ENCODE measurements at places on chromosomes 6 and 20.

GRCh38 chr6:166655251-166655650, 28.2 kb upstream of the RPS6KA2 start:
- no peak for DNase-seq

DNA sequence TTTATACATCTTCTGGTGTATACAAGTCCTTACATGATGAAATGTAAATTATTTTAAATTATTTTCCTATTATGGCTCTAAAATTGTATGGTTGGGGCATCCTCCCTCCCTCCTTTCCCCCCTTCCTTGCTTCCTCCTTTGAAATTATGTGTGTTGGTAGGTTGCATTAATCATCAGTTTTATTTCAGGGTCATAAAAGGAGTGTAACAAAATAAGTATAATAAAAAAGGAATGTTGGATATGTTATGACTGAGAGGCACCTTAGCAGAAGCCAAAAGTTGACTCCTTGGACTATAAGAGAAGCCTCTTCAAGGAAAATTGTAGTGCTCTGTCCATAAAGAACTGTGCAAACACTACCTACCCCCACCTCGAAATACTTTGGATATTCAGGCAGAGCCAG, 46.6 kb upstream of the PTPRK start:
- no peak for DNase-seq

DNA sequence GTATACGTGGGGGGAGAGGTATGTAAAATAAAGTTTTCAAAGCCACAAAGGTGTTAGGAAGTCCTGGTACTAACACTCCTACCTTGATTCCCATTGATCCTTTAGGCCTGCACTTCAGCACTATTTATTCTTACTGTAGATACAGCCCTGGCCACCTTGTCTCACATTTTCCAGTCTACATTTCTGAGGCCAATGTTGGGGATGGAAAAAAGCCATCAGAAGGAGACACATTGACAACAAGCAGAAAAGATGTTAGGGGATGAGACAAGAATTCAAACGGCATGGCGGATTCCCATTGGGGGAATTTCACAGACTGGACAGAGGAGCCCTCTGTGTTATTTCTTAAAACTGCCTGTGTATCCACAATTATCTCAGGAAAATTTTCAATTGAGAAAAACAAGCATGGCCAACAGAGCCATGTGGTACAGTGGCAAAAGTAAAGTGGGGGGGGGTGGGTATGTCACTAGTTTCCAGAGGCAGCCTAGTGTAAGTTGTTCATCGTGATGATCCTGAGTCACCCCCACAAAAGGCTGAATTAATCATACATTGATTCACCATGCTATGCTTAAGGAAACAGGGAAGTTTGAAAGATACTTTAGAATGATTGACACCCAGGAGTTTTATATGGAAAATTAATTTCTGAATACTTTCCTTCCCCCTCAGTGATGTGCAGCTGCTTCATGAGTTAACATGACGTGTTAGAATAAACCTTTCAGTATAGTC, 40.5 kb downstream of the RREB1 start:
- DNase-seq = no peak

GRCh38 chr6:11805259-11806053, 26.9 kb upstream of the ADTRP start:
- no peak for DNase-seq

DNA sequence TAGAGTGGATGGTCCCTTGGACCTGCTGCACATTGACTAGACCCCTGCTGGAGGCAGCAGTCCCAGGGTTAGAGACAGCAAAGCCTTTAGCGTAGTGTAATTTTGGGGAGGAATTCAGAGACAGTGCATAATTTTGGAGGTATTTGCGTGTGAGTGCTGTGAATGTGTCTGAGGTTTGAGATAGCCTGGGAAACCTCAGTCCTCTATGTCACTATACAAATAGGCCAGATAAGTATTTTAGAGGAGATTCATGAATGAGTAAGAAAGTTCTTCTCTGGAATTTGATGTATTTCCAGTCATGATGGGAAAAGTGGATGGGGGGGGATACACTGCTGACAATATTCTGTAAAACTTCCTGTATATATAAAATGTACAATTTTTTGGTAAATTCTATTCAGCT, 25.8 kb upstream of the MTRF1L start:
- DNase-seq = no peak

DNA sequence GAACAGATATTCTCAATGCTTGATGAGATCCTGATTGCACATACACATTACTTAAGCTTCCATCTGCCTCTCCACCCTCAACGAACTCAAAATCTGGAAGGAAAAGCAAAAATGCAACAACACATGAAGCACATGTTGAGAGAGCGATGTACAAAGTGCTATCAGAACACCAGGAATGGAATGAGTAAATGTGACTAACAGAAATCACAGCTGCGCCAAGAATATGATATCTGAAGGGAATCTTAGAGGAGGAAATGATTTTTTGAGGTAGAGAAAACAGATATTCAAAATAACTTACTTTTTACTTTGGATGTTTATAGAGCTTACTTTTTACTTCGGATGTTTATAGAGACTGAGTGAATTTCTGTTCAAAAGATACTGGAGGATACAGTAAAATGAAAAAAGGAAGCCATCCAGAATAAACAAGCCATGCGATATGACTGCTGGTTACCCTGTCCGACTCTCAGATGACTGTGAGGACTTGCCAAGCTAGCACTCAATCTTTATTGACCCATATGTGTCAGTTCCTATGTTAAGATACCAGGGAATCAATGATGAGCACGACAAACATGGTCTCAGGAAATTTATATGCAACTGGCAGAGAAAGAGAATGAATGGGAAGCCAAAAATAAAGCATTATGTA, 102.0 kb downstream of the SMLR1 start:
- DNase-seq = peak; percentile 43

DNA sequence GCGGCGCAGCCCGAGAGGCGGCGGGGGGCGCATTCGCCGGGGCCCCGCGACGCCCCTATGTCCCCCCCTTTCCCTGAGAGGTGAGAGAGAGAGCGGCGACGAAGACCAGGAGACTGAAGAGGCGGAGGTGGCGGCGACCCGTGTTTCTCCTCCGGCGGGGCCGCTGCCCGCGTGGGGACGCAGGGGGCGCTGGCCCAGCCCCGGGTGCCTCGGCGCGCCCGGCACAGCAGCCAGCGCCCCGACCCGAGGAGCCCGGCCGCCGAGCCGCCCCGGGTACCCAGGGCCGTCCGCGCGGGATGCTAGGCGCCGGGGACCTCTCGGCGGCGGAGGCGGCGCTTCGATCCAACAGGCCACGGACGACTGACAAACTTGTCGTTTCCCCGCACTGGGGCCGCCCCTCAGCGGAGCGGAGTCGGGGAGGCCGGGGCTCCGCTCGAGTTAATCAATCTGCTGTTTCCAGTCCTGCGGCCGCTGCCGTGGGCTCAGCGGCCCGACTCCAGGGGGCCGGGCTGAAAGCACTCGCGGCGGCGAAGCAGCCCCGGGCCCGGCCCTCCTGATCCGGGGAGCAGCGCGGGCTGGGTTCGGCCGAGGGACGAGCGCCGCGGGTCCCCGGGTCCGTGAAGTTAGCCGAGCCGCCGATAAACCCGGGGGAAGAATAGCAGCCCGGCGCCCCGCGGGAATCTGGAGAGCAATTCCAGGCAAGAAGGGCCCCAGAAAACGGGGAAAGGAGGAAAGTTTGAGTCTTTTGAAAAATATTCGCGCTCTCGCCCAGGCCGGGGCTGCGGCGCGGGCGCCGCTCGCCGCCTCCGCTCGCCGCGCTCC, 631 bp downstream of the MDGA1 start:
- DNase-seq = no peak

DNA sequence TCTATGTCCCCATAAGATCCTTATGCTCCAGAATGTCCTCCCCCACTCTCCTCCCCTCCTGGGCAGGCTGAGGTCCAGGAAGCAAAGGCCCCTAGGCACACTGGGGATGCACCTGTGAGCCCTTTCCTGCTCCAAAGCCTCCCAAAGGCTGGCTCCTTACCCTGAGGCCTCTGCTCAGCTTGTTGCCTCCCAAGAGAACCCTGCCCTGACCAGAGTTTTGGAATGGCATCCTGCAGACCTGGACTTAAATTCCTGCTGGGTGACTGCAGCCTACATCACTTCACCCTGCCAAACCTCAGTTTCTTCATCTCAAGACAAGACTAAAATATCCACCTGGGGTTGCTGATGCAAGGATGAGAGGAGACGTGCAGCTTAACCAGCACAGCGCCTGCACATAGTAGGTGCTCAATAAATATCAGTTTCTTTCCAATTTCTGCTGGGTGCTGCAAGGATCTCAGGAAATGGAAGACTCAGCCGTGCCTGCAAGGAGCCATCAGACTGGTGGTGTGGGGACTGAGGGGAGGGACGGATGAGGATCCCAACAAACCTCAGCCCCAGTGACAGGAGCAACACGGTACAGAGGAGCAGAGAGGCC, 2.1 kb upstream of the LBP start:
- no peak for DNase-seq

GRCh38 chr20:2446845-2447244, 23.7 kb downstream of the SNRPB start:
- DNase-seq = no peak

- peak; percentile 41 for DNase-seq
Observed at GRCh38 chr20:46562373-46563169, 12.1 kb upstream of the OCSTAMP start.

- no peak for DNase-seq
Observed at GRCh38 chr6:140355476-140355875, 981.0 kb upstream of the CITED2 start.

DNA sequence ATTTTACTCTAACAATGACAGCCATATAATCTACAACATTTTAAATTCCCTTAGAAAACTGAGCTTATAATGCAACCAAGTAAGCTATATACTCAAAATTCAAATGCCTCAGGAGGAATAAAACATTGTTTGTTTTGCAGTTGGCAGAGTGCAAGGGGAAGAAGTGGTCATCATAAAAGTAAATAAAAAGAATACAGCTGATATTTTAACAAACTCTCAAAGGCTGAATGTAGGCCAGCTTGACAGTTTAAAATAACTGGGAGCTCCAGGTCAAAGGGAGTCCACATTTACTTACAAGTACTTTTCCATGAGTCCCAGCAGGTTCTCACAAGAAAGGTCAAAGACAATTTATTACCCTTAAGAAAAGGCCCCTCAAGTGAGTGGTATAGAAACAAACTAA, 589.8 kb downstream of the BCKDHB start:
- no peak for DNase-seq

DNA sequence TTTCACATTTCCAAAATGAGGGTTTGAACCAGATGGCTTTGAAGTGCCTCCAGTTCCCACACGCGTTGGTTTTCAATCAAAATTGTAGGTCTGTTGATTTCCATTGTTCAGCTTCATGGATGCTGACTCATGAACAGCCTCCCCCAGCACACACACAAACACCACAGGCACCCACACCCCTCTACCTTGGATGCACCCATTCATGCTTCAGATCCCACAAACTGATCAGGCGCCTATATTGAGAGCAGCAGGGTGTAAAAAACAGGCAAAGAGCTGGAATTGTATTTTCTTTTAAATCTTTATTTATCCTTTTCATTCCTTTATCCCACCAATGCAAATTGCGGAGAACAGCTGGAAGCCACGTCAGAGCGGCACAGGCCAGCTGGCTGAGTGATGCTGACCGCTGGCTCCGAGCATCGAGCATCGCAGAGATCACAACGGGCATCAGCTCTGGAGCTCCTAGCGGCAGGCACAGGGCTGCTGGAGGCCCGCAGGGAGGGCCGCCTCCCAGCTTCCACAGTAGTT, 29.3 kb upstream of the TBC1D7 start:
- DNase-seq = no peak

GRCh38 chr20:36008461-36009035, 40.2 kb downstream of the CNBD2 start:
- no peak for DNase-seq

GRCh38 chr20:516799-517198, 26.8 kb downstream of the CSNK2A1 start:
- no peak for DNase-seq

DNA sequence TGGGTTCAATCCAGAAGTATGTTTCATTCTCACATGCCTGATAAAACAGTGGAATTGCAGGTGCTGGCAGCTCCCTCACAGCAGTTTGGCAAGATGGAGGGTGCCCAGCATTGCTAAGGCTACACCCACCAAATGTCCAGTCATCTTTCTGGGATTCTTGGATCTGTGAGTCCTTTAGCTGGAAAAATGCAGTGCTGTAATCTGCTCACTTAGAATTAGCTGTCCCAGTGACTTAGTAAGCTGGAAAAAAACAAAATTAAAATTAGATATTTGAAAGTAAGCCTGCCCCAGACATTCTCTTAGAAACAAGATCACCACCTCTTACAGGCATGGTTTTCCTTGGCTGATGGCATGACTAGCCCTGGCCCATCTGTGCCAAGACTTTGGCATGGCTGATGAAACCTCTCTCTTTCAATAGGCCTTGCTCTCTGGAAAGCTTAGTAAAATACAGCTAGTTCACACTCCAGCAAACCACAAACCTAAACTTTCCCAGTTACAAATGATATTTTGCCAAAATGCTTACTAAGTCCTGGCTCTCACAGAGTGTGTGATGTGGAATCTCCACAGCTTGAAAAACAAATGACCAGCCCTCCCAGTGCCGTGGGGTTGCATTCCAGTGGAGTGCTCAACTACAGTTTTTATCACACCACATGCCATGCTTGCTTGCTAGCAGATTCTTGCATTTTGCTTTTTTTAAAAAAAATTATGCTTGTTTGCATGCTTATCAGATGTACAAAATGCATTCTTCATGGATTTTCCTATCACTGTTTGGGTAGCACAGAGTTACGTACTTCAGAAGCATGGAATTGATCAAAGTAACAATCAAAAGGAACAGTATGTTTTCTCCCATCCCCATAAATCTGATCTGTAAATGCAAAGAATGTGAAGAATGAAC, 261.5 kb downstream of the EYA4 start:
- DNase-seq = peak; percentile 83

GRCh38 chr6:42049948-42050296, 402 bp upstream of the TAF8 start:
- no peak for DNase-seq

DNA sequence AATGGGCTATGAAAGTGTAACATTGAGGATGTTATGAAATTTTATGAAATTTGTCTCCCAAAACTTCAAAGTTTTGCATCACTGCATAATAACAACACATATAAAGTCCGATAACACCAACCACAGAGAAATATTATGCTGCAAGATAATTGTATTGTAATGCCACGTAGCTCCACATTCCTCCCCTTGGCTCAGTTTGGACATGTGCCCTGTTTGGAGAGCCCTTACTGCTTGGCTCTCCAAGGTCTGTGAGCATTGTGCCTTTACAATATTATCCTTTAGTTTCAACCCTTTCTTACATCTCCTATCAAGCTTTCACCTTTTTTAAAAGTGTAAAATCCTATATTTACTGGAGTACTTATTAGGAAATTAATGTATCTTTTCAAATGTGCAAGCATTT, 10.8 kb downstream of the HBS1L start:
- no peak for DNase-seq

- DNase-seq = no peak
Observed at GRCh38 chr6:152240436-152240835, 396.7 kb downstream of the SYNE1 start.

GRCh38 chr6:13495112-13495776, 7.8 kb upstream of the GFOD1 start:
- DNase-seq = no peak

GRCh38 chr6:136608991-136609390, 58.8 kb upstream of the MAP7 start:
- DNase-seq = no peak

DNA sequence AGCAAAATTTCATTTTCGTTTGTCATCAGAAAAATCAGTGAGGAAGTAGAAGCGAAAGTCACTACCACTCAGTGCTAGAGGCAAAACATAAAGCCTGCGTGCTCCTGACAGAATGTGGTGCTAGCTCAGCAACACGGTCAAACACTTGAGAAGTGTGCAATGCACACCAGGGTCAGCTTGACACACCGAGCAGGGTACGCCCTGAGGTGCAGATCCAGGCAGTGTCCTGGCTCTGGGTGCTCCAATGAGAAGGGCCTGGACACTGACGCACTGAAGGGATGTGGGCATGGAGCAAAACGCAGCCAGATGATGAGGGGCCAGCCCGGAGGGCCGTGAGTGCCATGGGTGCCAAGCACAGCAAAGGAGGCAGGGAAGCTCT, 5.9 kb downstream of the RNASET2 start:
- DNase-seq = no peak

Measured in fibroblast of the conjunctiva (primary cell).